ELF-1 (cell line): ENCODE measurements at places on chromosomes 7 and 10.

GRCh38 chr7:129657363-129657762 is 45.8 kb downstream of the NRF1 start:
- no peak for DNase-seq

DNA sequence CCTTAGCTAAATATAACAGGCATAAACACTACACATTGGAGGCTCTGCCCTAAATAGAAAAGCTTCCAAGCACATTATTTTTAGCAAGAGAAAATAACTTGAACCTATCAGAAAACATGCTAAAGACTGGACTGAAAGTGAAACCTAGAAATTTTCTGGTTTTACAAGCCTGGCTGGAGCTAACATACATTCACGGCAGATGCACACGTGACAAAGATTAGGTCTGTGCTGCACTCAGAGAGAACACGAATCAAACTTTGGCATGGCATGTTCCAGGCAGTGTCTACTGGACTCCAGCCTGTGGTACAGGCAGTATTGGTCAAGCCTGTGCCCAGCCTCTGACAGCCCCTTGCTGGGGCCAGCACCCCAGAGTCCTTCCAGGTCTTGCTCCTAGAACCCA is 94.1 kb upstream of the PCBD1 start:
- DNase-seq = no peak

DNA sequence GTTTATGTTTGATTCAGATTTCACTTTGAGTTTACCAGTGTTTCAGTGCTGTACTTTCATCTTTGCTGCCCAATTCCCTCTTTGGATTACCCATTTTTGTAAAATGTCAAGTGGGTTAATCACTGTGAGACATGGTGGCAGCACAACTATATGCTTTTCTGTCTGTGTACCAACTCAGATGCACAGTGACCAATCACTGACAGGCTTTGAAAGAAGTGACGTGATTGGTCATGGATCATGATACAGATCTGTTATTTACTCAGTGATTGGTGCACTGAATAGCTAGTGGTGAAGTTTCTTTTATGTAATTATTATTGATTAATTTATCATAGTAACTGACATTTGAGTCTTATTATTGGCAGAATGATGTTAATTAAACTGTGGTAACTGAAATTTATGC is 126.9 kb downstream of the SDK1 start:
- no peak for DNase-seq

- DNase-seq = peak; percentile 23
Measured at GRCh38 chr10:3295582-3296151, 123.1 kb upstream of the PITRM1 start.

GRCh38 chr7:42869131-42870020 is 42.5 kb downstream of the C7orf25 start:
- DNase-seq = no peak
